ENCODE measurements at places on chromosomes 7 and 10.

- no peak for DNase-seq
These were observed 457.4 kb downstream of the MDFIC start for GRCh38 chr7:115379321-115379720.

GRCh38 chr7:142787034-142787768, 16.4 kb downstream of the PRSS2 start:
- DNase-seq, result no peak

DNA sequence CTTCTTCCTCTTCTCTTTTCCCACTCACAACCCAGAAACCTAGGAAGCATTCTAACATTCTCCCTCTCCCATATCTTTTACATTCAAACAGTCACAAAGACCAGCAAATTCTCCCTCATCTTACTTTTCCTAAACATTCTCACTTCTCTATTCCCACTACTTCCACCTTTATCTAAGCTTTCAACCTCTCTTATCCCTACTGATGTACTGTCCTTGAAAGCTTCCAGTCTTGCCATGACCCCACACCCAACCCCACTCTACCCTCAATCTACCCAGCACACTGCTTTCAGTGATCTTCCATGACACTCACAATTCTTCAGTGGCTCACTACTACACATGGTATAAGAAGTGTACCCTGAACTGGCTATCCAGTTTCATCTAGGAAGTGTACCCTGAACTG, 5.3 kb downstream of the IMMP2L start:
- no peak for DNase-seq

DNA sequence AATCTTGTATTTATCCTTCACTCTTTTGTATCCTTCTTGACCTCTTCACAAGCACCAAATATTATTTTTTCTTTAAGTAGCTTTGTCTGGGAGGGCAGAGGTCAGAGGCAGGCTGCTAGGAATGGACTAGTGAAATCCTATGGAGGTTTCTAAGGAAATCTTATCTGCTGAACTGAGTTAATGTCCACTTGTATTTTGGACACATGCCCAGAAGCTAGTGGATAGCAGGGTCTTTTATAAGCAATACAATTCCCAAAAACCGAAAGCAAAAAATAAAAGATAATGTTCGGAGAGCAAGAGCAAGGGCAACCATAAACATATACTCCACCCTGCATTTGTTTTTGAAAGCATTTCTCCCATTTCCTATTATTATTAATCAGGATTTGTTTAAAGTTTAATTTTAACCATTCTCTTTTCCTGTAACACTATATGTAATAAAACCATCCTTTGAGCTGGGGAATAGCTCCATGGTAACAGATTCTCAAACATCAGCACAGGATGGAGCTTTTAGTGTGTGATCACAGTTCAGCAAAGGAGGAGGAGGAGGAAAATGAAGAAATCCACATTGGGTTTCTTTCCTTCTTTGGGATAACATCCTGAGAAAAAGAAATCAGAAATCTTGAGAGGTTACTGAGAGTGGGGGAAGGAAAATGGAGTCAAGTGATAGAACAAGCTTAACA, 328.2 kb upstream of the LRRN3 start:
- no peak for DNase-seq

DNA sequence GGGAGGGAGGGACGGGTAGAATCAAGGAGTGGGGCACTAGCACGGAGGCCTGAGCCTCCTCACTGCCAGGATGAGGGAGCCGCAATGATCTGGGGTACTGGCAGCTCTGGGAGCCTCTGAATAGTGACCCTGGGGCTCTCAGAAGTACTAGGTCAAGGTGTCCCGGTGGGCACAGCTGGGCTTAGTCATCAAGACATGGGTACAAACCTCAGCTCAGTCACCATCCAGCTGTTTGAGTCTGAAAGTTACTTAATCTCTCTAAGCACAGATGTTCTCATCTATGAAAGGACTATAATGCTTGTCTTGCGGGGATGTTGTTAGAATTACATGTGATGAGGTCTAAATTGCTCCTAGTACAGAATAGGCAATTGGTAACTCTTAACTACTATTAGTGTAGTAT, 276.8 kb downstream of the KCNMA1 start:
- no peak for DNase-seq

DNA sequence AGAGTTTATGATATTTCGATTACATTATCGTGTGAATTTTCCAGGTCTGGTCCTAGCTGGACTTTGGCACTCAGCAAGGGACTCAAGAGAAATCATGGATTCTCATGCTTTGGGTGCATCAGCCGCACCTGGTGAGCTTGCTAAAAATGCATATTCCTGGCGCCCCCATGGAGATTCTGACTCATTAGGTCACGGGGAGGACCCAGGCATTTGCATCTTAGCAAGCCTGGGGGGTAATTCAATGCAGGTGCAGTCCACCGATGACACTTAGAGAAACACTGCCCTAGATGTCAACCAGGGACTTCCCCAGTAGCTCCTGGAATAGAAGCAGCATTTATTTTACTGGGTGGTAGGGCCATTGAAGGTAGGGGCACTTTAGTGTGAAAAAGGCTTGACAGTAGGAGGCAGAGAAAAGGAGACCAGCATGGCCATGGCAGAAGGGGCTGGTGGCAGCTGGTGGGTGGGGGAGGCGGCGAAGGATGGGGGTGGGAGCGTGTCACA, 29.9 kb upstream of the PDCD4 start:
- no peak for DNase-seq

DNA sequence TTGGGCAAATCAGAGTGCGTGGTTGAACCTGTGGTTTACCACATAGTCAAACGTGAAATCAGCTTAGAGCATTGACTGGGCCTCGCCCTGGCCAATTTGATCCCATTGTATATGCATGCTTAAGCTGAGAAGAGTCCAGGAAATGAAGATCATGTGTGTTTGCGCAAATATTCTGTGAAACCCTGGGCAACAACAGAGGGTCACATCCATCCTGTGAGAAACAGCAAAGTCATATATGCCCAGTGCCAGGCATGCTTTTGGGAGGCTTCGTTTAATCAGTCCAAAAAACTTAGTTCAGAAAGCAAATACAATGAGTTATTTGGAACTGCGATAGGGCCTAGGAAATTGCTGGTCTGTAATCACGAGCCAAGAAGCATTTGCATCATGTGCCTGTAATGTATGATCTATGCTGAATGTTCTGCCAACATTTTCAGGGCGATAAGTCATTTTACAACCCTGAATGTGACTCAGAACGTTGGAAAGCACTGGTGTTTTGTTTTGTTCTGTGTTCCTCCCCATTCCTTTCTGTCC, 412.1 kb upstream of the CELF2 start:
- no peak for DNase-seq

DNA sequence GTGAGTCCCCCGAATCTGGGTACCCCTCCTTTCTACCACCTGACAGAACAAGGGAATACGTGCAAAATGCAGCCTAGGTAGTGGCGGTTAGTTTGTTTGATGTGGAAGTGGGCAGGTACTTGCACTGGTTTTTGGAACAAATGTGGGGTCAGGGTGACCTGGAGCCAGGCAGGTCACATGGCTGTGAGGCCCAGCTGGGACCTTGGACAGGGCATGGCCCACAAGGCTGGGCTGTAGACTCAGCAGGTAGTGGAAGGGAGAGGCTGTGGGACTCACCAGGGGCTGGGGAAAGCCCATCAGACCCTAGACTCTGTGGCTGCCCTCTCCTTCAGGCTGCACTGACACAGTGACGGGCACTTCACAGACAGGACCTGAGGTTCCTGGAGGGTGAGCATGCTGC, 159.9 kb upstream of the ADCY1 start:
- DNase-seq, result no peak

- DNase-seq, result no peak
These were observed 22.8 kb downstream of the GNA12 start for GRCh38 chr7:2821161-2821841.

GRCh38 chr7:129067943-129068548, 13.1 kb upstream of the TNPO3 start:
- DNase-seq, result no peak

DNA sequence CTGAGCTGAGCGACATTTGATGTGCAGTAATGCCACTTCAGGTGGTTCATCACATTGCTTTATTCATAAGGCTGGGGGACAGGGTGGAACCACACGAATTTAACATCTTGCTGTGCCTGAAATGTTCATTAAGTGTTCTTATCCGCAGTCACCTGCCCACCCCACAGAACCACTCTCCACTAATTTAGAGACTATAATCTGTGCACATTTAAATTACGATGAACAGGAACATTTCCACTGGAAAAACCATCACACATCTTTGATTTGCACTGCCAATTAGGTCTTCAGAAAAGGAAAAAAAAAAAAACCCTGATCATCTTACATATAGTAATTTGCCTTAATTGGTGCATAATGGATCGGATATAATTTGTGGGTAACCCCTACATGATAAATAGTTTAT, 2.3 kb downstream of the CDCA7L start:
- no peak for DNase-seq

- DNase-seq, result no peak
These were observed 13.1 kb upstream of the SAMD9L start for GRCh38 chr7:93161181-93161762.

GRCh38 chr7:91299952-91300775, 35.9 kb downstream of the FZD1 start:
- no peak for DNase-seq

DNA sequence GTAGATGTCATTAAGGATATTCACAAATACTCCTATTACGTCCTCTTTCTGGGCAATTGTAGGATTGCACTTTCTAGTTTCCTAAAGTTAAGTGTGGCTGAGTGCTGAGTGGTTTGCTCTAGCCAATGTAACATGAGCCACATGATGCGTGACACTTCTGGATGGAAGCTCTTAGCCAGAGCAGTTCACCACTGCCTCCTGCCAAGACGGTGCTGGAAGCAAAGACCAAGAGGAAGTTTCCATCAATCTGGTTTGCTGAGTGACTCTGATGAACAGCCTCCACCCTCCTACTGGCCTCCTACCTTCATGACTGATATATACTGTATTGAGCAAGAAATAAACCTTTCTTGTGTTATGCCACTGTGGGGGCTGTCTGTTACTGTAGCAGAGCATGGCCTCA, 318.1 kb downstream of the KCNMA1 start:
- DNase-seq, result no peak

DNA sequence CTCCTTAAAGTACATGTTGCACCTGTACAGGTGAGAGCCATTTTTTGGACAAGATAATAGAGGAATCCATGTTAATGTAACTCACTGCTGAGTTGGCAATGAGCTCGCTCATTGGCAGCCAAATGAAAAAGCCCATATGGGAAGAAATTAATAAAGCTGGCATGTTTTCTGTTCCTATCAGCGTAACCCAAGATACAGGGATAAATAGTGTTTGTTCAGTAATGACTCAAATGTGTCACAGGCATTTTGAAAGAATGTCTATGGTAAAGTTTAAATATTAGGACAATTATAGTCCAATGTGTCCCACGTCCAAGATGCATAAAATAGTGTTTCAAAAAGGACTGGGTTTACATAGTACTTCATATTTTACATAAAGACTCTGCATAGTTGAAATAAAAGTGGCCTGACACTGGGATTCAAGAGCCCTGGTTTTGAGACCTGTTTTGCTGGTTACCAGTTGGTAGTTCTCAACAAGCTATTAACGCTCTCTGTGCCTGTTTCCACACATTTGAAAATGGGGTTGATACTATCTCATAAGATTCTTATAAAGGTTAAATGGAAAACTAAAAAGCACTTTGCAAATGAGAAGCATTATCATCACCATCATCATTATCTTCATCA, 49.1 kb downstream of the MTURN start:
- no peak for DNase-seq

GRCh38 chr7:39691821-39692220, 68.4 kb downstream of the RALA start:
- no peak for DNase-seq

DNA sequence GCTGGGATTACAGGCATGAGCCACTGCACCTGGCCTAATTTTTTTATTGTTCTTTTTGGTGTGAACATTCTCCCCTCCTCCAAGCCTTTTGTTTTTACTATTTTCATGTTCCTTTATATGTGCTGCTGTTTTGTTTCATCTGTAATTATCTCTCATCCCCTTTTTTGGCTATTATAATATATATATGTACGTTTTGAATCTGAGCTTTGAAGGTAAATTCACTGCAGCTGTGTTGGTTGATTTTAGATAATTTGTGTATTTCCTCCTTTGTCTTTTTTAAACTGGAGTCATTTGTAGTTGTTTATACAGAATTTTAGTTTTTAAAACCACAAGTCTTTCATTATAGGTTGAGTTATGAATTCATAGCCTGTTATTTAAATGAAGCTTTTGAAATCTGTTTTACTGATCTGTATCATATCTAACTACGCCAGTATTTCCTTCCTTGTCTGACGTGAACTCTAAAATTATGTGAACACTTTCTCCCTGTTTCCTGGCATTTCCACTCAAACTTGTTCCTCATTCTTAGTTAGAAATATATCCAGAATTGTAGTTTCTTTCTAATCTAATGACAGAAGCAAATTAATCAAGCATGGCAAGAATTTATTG, 54.9 kb downstream of the PTEN start:
- DNase-seq, result no peak

DNA sequence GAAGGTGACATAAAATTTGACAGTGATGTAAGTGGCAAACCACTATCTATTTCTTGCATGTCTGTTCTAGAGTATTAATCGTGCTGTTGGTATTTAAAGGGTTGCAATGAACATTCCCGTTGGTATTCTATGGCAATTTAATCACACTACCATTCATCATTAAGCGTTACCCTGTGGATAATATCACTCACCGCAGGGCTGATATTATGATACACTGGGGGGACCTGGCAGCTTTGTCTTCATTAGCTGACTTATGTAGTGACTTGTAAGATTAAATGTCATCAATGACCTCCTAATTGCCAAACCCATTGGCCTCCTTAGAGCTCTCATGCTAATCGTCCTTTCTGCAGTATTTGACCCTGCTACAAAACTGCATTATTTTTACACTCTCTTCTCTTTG, 624.5 kb upstream of the VSTM2A start:
- no peak for DNase-seq

GRCh38 chr7:74027683-74028320, at the start of gene ELN:
TSS of gene ELN (plus strand) at chr7:74028173. CDS start at chr7:74028188, 15 bp downstream.
- DNase-seq, result no peak

DNA sequence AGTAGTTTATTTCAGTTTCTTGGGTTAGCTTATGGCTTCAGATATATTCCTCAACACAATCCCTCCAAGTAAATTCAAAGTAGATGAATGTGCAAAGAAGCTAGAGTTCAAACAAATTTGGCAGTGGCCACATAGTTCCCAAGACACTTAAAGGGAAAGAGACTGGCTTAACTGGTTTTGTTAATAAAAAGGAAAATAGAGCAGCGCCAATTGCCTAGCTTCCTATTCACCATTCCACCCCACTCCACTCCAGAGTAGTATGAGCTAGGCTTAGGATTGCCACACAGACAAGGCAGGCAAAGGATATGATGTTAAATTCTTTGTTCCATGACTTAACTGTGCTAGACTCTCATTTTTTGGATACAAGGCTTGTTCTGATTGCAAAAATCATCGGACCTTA, 2.0 kb downstream of the XRCC2 start:
- DNase-seq, result no peak

- DNase-seq, result no peak
These were observed 28.3 kb downstream of the PTPRN2 start for GRCh38 chr7:158559356-158559755.

Data from stimulated activated CD4-positive, alpha-beta T cell treated with anti-CD3 and anti-CD28 coated beads, TNF-alpha, amount 100 ng/mL, for 48 hours (primary cell).